ENCODE measurements at places on chromosomes 12 and 14.

GRCh38 chr12:21773263-21773741 is 1.2 kb downstream of the KCNJ8 start:
- DNase-seq = no peak

DNA sequence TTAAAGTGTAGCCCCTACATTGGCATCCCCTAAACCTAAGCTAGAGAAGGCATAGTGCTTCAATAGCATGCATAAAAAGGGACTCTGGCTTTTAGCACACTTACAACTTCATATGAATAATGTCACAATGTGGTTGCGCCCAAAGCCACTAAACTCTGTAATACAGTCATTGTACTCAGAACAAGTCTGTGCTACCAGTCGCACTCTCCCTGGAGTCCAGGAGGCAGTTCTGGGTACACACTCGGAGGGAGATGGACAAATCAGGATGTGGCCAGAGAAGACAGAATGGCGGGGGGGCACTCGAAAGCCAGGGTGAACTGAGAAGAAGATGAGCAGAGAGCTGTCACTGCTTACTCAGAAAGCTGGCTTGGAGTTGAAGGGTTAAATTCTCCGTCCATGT is 10.6 kb downstream of the SAMD4A start:
- DNase-seq = no peak

- DNase-seq = no peak
These were observed 782 bp upstream of the PIWIL1 start for GRCh38 chr12:130336723-130337487.

DNA sequence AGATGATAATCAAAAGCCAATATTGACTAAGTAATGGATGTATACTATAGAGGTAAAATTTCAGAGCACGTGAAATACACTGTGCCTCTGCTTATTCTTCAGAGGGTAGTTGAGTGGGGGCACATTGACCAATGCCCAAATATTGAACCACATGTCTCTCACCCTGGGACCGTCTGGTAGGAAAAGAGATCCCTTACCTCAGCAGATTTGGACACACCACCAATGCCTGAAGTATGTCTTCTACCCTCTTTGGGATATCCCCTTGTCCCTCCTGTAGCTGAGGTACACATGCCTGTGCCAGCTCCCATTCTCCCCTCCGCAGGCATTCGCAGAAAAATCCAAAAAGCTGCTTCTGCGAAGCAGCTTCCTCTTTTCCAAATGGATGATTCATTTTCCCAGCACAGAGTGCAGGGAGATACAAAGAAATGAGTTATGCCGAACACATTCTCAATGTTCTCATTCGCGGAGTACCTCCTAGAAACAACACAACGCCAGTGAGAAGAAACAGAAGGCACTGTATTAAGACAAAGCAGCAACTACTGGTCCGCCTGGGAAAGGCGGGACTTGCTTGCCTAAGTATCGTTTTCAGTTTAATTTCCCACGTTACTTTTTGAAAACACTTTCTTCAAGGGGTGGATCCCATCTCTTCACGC is 691 bp downstream of the ZFYVE26 start:
- DNase-seq = no peak

DNA sequence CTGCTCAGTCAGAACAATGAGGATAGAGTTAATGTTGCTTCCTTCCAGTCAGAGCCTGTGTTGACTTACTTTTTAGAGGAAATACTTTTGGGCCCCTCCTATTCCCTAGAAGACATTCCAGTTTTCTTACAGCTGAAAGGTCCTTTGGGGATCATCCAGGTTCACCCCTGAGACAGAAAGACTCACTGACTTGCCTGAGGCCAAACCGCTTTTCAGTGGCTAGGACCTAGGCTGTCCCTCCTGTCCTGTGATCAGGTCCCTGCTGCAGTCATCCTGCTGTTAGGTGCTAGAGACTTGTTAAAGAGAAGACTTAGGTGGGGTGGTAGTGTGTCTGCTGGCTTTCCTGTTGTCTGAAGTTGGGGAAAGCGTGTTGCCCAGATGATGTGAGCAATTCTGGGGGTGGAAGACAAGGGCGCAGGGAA is 39.6 kb downstream of the SUSD6 start:
- DNase-seq = no peak

GRCh38 chr12:15937902-15938301 is 26.8 kb downstream of the DERA start:
- no peak for DNase-seq

DNA sequence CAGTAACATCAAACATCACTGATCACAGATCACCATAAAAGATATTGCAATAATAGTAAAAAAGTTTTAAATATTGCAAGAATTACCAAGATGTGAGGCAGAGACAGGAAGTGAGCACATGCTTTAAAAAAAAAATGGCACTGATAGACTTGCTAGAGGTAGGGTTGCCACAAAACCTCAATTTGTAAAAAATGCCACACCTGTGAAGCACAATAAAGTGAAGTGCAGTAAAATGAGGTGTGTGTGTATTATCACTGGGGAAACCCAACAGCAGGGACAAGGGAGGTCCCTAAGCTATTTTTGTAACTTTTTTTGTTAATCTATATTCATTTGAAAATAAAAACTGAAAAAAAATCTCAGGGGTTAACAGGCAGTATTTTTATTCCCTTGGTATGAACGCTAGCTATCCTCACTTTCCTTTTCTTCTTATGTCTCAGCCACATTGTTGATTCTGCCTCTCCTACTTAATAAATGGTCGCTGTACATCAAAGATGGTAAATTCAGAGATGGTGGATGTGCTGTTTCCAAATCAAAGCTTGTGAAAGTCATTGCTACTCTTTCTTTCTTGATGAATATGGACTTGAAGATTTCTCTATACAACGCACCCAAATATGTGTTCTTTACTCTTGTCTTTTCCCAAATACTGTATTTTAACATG is 14.0 kb upstream of the KLRD1 start:
- peak; percentile 8 for DNase-seq

- no peak for DNase-seq
These were observed 1366.5 kb downstream of the AACS start for GRCh38 chr12:126431767-126432166.

DNA sequence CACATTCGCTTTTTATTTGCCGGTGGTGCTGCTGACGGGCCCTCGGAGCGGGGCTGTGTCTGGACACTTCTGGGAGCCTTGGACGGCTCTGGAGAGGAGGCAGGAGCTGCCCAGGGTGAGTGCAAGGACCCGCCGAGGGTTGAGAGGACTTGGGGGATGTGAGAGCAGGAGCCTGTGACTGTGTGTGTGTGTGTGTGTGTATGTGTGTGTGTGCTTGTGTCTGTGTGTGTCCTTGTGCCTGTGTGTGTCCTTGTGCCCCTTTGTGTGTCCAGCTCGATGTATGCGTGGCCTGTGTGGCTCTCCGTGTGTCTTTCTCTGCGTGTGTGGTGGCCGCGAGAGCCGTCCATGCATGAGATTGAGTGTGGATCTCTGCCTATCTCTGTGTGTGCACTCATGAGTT is 179.6 kb upstream of the MYL2 start:
- DNase-seq = peak; percentile 52

GRCh38 chr12:2054091-2055018 is 1.6 kb downstream of the CACNA1C start:
- no peak for DNase-seq

DNA sequence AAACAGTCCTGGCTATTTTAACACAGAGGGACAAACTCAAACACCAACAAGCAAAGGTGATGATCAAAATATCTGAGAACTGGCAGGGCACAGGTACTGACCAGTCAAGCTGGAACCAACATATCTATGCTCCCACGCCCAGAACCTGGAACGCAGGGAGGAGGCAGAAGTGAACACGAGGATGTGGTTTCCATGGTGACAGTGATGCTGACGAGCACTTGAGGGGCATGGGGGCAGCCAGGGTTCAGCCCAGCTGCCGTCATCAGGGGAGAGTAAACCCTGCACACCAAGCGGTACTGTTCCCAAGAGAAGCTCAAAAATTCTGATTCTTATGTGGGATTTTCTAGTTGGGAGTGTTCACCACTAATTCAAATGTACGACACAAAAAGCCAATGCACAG is 113.6 kb upstream of the SFSWAP start:
- no peak for DNase-seq

- no peak for DNase-seq
These were observed 25.7 kb upstream of the COCH start for GRCh38 chr14:30848449-30849240.

- DNase-seq = no peak
These were observed 690 bp upstream of the DTX3 start for GRCh38 chr12:57603815-57604453.

DNA sequence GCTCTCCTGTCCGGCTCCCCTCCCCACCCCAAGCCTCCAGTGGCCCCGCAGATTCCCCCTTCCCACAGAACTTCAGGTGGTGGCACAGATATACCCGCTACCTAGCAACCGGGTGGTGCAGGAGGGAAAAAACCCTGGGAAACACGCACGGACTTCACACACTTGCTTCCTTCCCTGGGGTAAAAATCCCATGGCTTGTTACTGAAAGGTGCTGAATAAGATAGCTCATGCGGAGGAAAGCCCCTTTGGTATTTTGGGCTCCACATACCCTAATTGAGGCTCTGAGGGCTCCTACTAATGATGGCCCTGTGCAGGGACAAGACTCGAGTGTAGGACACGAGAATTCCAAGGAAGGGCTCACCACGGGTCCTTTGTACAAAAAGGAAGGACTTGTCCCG is 869 bp upstream of the RIMBP2 start:
- DNase-seq = no peak

DNA sequence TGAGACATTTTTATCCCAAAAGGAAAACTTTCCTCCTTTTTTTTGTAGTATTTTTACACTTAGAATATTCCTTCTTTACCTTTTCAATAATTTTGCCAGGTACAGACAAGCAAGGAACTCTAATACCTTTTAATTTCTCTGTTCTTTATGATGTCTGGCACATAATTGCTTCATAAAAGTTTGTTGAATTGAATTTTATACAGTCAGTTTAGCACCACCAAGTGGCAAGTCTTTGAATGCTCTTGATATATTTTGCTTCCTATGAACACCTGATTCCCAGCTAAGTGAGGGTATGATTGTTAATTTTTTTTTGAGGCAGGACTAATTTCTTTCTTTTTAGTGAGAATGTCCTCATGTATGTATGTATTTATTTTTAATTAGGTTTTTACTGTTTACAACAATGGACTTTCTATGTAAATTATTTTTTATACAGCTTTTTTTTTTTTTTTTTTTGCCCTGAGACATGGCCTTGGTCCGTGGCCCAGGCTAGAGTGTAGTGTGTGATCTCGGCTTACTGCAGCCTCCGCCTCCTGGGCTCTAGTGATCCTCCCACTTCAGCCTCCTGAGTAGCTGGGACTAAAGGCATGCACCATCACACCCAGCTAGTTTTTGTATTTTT is 6.9 kb downstream of the TBC1D15 start:
- peak; percentile 48 for DNase-seq

- no peak for DNase-seq
These were observed 51.4 kb downstream of the ZFP36L1 start for GRCh38 chr14:68741477-68741791.

DNA sequence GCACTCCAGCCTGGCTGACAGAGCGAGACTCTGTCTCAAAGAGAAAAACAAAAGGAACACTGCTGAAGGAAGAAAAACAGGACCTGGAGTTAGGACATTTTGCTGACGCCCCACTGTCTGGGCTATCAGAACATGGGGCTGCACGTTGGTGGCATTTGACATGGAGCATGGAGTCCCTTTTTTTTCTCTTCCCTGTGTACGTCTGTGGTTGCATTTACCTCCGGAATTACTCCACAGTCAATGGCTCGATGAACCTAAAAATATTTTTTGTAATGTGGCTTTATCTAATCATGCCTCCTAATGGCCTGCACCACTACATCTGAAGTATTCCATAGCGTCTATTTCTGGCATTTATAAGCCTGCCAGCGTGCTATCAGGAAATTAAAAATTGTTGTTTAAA is 30.7 kb downstream of the TESC start:
- no peak for DNase-seq

GRCh38 chr14:37252434-37252833 is 54.7 kb downstream of the MIPOL1 start:
- no peak for DNase-seq

DNA sequence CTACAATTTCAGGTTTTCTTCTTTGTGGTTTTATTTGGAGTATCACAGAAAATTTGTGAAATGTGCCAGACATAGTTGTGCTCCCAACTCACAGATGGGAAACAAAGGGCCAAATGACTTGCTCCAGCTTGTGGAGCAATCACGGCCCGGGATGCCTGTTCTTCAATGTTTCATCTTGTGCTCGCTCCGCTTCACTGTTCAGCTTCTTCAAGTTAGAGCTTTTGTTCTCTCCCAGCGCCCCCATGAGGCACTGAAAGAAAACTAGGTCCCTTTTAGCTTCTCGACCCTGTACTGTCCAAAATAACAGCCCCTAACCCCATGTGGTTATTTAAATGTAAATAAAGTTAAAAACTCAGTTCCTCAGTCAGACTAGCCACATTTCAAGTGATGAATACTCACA is 187.9 kb upstream of the STXBP6 start:
- DNase-seq = peak; percentile 8
